ENCODE measurements at places on chromosomes 13 and 19.

- no peak for DNase-seq
Measured at GRCh38 chr13:21879263-21879914, 208.5 kb downstream of the FGF9 start.

- DNase-seq, result no peak
Measured at GRCh38 chr13:107185889-107186288, 618.0 kb upstream of the ARGLU1 start.

GRCh38 chr13:104008541-104009435, 942.6 kb upstream of the SLC10A2 start:
- DNase-seq, result no peak

DNA sequence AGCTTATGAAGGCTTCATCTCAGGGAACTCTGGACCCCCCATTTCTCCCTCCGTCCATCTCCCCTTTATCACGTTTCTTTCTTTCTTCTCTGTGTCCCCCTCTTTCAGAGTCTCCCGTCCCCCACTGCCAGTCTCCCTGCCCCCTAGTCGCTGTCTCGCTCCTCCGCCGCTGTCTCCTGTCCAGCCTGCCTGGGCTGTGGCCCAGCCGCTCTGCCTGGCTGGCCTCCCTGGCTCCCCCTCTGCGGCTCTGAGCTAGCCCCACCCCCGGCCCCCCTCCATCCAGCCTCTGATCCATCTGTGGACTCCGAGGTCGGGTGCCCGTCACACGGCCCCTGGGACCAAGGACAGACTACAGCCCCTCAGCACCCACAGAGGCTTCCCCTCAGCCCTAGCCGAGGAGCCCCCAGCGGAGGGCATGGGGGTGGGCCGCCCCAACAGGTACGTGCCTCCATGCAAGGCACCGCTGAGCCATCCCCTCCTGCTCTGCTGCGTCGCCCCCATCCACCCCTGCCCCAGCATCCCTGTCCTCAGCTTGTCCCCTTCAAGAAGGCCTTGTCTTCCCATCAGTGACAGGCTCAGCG, 1.1 kb upstream of the KCNJ14 start:
- DNase-seq, result no peak

- DNase-seq, result no peak
Measured at GRCh38 chr19:3810708-3811355, 24.7 kb upstream of the MATK start.

DNA sequence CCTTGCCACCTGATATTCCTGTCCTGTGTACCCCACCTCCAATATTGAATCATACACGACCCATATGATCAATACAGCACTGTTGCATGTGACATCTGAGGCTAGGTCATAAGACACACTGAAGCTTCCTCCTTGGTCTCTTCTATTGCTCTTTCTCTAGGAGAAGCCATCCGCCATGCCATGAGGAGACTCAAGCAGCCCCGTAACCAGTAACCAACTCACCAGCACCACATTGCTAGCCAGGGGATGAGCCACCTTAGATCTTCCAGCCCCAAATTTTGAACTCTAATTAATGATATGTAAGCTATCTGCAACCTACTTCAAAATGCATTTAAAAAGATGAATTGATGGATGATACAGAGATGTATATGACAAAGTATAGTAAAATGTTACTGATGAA, 28.6 kb downstream of the ZNF557 start:
- DNase-seq, result no peak

- peak; percentile 35 for DNase-seq
Measured at GRCh38 chr19:32339988-32340874, 5.2 kb upstream of the ZNF507 start.

- DNase-seq, result no peak
Measured at GRCh38 chr19:5621311-5621944, 1.1 kb downstream of the SAFB2 start.

GRCh38 chr19:7926021-7926726, at the start of gene CTXN1:
Gene CTXN1, minus strand, starts transcription at chr19:7926135. Its CDS starts 597 bp downstream, at chr19:7925538.
- DNase-seq, result peak; percentile 76

DNA sequence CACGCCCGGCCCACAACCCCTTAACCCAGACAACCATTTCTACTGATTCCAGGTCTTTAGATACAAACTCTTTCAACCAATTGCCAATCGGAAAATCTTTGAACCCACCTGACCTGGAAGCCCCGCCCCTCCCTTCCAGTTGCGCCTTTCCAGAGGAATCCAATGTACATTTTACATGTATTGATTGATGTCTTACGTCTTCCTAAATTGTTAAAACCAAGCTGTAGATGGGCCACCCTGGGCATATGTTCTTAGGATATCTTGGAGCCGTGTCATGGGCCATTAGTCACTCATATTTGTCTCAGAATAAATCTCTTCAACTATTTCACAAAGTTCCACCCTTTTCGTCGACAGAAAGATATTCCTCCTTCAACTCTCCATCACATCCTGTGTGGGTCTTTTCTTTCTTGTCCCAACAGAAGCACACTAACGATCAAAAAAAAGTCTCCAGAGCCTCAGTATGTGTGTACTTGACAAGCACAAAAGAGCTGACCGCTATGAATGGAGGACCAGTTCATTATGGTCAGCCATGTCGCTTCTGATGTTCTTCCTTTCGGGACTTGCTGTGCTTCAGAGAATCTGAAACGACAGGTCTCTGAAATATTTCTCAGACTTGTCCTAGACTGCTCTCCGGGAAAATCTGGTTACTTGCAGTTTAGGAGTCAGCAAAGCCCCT, 601 bp upstream of the ZNF749 start:
- no peak for DNase-seq

DNA sequence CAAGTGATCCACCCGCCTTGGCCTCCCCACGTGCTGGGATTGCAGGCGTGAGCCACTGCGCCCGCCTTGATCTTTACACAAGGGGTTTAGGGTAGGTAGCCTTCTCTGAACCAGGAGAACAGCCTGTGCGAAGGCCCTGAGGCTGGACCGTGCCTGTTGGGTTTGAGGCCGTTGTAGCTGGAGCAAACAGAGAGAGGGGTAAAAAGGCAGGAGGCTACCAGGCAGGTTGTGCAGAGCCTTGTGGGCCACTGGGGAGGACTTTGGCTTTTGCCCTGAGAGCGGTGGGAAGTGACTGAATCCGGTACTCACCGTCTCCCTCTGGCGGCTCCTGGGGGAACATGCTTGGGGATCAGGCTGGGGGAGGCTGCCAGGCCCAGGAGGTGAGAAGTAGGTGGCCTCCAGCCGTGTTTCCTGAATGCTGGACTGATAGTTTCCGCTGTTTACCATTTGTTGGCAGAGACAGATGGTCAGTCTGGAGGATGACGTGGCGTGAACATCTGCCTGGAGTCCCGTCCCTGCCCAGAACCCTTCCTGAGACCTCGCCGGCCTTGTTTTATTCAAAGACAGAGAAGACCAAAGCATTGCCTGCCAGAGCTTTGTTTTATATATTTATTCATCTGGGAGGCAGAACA, 24.6 kb downstream of the SPC24 start:
- DNase-seq, result peak; percentile 77

- no peak for DNase-seq
Measured at GRCh38 chr13:95440441-95441088, 112.0 kb upstream of the CLDN10 start.

GRCh38 chr19:56096665-56097064, 24.4 kb downstream of the ZNF787 start:
- no peak for DNase-seq

DNA sequence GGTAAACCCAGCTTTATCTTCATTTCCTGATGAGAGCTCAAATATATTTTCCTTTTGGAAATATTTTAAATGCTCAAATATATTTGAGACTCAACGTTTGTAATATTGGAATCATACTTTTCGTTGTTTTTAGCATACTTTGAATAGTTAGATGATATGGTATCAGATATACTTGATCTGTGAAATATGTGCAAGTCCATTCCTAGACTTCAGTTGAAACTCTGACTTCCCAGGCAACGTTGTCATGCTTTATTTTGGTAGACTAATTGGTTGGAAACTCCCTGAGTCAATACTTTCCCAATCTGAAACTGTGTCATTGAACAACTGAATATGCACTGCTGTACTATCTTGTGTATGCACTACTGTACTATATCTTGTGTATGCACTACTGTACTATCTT, 378.5 kb downstream of the MYO16 start:
- no peak for DNase-seq

DNA sequence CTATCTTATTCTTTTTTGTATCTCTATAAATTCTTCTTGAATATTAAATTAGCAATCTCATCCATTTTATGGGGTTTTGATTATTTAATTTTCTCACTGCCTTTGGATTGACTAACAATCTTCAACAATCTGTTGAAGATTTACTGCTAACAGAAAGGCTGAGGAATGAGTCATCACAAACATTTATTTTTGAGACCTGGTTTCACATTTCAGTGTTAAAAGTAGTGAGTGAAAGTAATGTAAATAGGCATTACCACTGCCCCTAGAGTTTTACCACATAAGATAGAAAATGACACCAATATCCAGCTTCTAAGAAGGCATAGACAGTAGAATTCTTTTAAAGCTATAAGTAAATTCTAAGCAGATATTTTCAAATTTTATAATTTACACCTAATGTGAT, 472.8 kb downstream of the OLFM4 start:
- no peak for DNase-seq

DNA sequence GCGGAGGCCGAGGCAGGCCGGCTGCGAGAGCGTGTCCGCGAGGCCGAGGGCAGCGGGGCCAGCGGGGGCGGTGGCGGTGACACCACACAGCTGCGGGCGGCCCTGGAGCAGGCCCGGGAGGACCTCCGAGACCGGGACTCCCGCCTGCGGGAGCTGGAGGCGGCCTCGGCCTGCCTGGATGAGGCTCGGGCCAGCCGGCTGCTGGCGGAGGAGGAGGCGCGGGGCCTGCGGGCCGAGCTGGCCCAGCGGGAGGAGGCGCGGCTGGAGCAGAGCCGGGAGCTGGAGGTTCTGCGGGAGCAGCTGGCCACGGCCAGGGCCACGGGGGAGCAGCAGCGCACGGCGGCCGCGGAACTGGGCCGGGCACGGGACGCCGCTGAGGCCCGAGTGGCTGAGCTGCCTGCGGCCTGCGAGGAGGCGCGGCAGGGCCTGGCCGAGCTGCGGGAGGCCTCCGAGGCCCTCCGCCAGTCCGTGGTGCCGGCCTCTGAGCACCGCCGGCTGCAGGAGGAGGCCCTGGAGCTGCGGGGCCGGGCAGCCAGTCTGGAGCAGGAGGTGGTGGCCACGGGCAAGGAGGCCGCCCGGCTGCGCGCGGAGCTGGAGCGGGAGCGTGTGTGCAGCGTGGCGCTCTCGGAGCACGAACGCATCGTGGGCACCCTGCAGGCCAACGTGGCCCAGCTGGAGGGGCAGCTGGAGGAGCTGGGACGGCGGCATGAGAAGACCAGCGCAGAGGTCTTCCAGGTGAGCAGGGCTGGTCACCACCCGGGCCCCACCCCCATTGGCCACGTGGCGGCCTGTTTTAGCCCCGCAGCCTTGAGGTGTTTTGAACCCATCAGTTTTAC, 11.7 kb upstream of the EBI3 start:
- no peak for DNase-seq

DNA sequence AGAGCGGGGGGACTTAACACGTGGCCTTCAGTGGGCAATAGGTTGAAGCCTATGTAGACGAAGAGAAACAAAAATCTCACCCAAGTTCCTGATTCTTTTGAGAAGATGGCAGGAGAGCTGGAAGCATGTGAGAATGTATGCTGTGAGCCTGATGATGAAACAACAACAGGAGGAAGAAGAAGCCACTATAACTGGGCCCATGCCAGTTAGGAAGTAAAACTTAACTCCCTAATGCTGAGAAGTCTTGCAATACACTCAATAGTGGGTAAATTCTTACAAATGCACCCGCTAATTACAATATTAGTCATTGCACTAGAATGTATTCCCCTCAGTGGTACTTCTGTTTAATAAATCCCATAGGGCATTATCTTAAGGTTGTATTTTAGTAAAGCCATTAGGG, 9.1 kb downstream of the PCDH17 start:
- no peak for DNase-seq

DNA sequence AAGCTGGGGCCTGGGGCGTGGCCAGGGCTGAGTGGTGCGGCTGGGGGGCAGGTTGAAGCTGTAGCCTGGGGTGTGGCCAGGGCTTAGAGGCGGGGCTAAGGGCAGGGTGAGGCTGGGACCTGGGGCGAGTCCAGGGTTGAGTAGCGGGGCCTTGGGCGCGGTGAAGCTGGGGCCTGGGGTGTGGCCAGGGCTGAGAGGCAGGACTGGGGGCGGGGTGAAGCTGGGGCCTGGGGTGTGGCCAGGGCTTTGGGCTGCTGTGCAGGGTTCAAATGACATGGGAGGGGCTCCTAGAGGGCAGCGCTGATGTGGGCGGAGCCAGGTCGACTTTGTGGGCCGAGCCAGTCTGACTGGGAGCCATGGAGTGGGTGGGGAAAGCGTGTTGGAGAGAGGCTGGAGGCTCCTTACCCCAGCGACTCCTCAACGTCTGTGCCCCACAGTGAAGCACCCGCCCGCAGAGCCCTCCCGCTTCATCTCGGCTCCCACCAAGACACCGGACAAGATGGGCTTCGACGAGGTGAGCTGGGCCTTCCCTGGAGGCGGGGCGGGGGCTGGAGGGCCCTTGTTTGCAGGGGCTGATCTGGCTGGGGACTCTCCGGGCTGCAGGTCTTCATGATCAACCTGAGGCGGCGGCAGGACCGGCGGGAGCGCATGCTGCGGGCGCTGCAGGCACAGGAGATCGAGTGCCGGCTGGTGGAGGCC, 21.5 kb downstream of the COLGALT1 start:
- no peak for DNase-seq

DNA sequence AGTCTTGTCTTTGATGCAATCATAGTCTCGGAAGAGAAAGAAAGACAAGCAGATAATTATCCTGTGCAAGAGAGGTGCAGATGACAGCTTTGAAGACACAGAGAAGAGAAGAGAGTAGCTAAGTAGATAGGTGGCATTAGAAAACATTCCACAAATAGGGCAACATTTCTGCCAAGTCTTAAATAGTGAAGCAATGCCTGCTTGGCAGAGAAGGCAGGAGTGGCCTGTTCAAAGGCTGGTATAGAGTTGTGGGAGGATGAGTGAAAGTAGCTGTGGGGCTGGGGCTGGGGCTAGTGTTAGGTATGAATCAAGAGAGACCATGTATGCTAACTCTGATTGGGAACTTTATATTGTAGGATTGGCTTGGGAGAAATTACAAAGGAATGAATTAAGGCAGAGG, 305.5 kb downstream of the DNAJC15 start:
- no peak for DNase-seq

DNA sequence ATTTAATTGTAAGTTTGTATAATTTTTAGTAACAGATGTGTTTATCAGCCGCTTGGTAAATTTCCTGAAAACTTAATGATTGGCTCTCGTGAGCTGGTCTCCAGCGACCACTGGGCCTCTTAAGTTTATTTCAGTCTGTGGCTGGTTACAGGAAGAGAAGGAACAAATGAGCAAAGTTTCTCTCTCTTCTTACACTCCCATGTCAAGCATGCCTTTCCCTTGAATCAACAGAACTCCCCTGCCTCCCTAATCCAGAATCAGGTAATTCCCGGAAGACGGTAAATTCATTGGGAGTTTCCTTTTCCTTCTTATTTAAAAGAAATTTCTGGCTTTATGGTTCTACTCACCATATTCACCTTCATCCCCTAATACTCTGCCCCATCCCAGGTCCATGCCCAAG, 52.5 kb upstream of the POMP start:
- no peak for DNase-seq

- no peak for DNase-seq
Measured at GRCh38 chr19:39701291-39701690, 3.0 kb upstream of the LGALS14 start.
